ENCODE measurements at places on chromosomes 12 and 14.

- no peak for DNase-seq
Observed at GRCh38 chr12:48176417-48176751, 7.1 kb upstream of the CCDC184 start.

GRCh38 chr14:99317231-99318090 is 45.5 kb upstream of the BCL11B start:
- no peak for DNase-seq

- DNase-seq, result no peak
Observed at GRCh38 chr14:49991491-49991890, 98.6 kb downstream of the ARF6 start.

- DNase-seq, result no peak
Observed at GRCh38 chr12:20366776-20367409, 1.4 kb upstream of the PDE3A start.

DNA sequence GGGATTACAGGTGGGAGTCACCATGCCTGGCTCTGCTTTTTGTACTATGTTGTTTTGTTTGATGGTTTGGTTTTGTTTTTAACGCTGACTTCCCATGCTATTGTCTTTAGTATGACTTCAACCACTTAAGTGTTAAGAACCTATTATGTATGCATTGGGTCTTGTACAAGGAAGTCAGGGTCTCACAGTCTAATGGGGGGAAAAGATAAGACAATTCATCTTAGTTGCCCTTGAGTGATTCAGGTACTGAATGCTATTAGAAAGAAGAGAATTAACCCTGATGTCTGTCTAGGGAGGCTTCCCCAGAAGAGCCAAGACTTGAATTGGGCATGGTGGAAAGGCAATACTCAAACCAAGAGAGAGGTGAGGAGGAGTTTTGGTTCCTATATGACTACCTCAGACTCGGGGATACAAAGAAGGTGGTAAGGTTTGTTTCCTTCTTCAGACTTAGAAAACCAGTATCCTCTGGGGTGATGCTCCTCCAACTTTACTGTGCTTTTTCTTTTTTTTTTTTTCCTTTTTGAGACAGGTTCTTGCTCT is 64.6 kb downstream of the SUSD6 start:
- no peak for DNase-seq

DNA sequence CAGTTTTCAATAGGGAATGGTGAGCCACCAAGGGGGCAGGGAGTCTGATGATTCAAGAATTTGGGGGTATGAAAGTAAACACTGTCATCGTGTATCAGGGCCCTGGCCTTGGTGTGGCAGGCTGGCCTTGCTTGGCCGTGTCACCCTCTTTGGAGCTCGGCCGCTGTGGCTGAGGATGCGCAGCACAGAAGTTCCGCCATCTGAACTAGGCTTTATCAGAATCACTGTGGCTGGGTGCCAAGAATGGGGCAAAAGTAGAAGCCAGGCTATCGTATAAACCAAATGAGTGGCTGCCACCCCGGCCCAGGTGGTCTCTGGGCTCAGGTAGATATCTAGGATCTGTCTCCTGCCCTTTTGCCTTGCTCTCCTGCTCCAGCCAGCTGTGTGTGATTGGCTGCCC is 137.4 kb downstream of the PAPOLA start:
- no peak for DNase-seq

GRCh38 chr14:94472842-94473241 is 3.2 kb downstream of the SERPINA9 start:
- no peak for DNase-seq

DNA sequence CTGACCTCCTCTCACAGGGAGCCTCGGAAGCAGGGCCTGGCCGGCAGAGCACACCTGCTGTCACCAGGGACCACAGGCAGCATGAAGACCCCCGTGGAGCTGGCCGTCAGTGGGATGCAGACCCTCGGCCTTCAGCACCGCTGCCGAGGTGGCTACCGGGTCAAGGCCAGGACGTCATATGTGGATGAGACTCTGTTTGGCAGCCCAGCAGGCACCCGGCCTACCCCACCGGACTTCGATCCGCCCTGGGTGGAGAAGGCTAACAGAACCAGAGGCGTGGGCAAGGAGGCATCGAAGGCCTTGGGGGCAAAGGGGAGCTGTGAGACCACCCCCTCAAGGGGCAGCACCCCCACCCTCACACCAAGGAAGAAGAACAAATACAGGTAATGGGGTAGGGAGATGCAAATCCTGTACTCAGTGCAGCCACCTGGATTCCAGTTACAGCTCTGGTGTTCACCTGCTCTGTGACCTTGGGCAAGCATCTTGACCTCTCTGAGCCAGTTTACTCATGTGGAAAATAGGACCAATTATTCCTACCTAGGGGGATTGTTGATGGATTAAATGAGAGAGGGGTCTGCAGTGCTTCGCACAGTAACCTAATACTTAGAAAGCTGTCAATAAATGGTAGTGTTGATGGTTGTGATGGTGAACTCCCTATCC is 1.3 kb downstream of the RITA1 start:
- no peak for DNase-seq

- no peak for DNase-seq
Observed at GRCh38 chr14:95452176-95452892, 64.1 kb downstream of the SYNE3 start.

- no peak for DNase-seq
Observed at GRCh38 chr14:105980224-105980623, 453.8 kb downstream of the TMEM121 start.

DNA sequence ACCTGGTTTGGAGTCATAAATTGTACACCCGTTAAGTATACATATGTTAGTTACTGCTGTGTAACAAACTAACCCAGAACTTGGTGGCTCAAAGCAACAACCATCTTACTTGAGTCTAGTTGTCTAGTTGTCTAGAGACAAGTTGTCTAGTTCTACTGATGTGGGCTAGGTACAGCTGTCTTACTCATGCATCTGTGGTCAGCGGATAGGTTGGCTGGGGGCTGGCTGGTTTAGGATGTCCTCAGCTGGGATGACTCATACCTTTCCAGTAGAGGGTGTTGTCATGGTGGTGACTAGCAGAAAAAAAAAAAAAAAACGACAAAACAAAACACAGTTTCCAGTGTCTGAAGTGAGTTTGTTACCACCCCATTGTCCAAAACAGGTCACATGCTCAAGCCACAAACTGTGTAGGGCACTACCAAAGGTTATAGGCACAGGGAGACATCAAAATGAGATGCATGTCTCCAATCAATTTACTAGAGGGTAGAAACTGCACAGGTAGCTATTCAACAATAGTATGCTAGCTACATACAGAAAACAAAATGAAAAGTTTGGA is 680.3 kb downstream of the MED13L start:
- DNase-seq, result no peak

DNA sequence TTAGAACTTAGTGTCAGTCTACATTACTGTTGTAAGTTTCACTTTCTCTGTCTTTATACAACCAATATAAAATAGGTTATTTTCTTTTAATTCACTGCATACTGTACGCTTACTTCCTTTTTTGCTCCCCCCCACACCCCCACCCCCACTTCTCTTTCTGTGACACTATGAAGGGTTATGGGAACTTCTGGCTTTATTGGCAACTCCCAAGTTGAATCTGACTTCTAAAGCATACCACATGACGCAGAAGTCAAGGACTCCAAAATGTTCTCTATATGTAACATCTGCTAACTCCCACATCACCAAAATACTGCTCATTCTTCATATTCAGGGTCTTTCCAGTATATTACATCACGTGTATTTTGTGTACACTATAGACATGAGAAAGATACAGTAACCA is 81.2 kb upstream of the ATXN7L3B start:
- DNase-seq, result no peak

DNA sequence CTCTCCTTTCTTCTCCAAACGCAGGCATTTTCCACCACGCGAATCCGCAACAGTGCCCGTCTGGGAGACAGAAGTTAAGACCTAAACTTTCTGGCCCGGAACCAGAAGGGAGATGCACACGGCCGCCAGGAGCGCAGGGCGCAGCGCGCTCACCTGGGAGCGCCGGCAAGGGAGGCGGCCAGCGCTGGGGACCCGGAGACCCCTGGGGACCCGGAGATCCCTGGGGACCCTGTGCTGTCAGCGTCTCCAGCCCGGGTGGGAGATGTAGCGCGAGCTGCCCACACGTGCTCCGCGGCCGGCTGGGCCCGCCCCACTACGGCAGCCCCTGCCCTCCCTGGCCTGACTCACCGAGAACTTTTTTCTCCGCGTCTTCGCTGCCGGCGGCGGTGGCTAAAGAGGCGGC is 620 bp downstream of the YBX3 start:
- peak; percentile 41 for DNase-seq

GRCh38 chr14:47511829-47512228 is 163.6 kb downstream of the MDGA2 start:
- no peak for DNase-seq

GRCh38 chr12:19273482-19274330 is 144.2 kb downstream of the PLEKHA5 start:
- DNase-seq, result no peak

DNA sequence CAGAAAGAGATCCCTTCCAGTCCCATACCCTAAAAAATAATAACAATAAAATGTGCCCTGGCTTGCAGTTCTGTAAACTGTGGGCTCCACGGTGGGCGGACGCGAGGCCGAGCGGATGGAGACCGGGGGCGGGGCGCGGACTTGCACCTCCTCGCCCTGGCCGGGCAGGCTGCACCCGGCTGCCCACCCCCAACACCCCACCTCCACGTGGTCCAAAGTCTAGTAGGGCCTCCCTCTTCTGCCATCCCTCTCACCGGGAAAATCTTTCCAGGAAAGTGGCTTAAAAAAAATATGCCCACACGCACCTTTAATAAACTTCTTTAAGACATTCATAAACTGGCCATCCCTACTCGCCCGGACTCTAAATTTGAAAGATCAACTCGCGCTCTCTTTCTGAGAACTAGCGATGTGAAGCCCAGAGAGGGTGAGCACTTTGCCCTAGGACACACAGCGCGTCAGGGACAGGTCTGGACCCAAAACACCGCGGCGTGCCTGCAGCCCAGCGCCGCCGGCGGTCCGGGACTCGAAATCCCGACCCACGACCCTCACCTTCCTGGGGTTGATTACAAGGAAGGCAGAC is 1.9 kb upstream of the BCL11B start:
- DNase-seq, result no peak

- DNase-seq, result no peak
Observed at GRCh38 chr12:78375461-78375860, 489.1 kb upstream of the SYT1 start.

GRCh38 chr14:100421756-100422470 is 98.8 kb downstream of the SLC25A47 start:
- DNase-seq, result no peak

- DNase-seq, result no peak
Observed at GRCh38 chr12:3255057-3255456, 177.9 kb downstream of the TSPAN9 start.

GRCh38 chr14:77491056-77491455 is 7.6 kb downstream of the ISM2 start:
- DNase-seq, result no peak

GRCh38 chr12:74170645-74171477 is 366.8 kb upstream of the ATXN7L3B start:
- no peak for DNase-seq

- no peak for DNase-seq
Observed at GRCh38 chr12:10194160-10194670, 15.4 kb downstream of the TMEM52B start.

All from GM12892 (cell line).